ENCODE measurements at places on chromosomes 1 and 21. TPM values are rescaled to one million over a fixed set of nuclear protein-coding genes. Genes with fewer than 3 reads are reported as not detected.

Gene HEYL
- 26.3 TPM for total RNA-seq

Gene HSD11B1
- 13.9 TPM for total RNA-seq

Gene IFI44L
- total RNA-seq: 42.2 TPM

Gene SEMA4A
- 8.9 TPM for total RNA-seq

Gene E2F2
- total RNA-seq: 0.42 TPM

Gene CA6
- not detected for total RNA-seq

Gene LAMB3
- total RNA-seq: 0.84 TPM

Gene FCGR3B
- 6.3 TPM for total RNA-seq

DNA sequence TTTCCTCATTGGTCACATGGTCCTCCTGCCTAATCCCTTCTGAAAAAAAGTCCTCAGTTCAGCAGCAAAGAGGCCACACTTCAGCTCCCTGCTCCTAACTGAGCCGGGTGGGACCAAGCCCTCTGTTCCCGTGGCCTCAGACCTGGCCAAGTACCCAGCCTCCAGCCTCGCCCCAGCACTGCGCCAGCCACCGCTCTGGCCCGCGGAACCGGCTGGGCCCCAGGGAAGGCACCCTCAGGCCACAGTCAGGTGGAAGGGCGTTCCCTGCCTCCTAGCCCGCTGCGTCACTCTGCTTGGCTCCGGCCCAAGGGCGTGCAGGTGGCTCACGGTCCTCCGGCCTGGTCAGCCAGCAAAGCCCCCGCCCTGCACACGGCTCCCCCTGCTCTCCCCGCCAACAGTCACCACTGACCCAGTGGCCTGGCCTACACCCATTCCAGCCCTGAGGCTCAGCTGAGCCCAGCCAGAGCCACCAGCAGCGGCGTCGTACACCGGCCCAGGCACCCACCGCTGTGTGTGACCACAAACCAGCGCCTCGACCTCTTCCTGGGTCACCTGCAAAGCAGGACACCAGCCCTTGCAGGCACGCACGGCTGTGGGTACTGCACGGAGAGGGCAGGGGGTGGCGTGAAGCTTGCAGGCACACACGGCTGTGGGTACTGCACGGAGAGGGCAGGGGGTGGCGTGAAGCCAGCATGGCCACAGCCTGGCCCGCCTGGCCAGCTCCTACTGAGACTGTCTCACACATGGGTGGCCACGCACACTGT is 19.4 kb downstream of the NADK start:
- no peak overlapping the region for H3K4me3 ChIP-seq
- H3K4me1 ChIP-seq: no peaks in the 10 kb centered on the region
- no peak overlapping the region for H3K27ac ChIP-seq
- peaks cover 17% of the 10 kb centered on the region for H3K36me3 ChIP-seq
- DNase-seq: no peak

GRCh38 chr1:226994586-226995364 is 54.7 kb downstream of the COQ8A start:
- H3K27ac ChIP-seq: no peak overlapping the region
- DNase-seq: no peak
- H3K4me1 ChIP-seq: no peaks in the 10 kb centered on the region
- no peaks in the 10 kb centered on the region for H3K27me3 ChIP-seq

GRCh38 chr1:19435181-19435580 is 50.2 kb downstream of the CAPZB start:
- peaks cover 15% of the 10 kb centered on the region for H3K4me1 ChIP-seq
- no peak overlapping the region for H3K4me3 ChIP-seq
- H3K27ac ChIP-seq: peak overlapping the region; percentile 19
- no peak for DNase-seq
- H3K27me3 ChIP-seq: no peaks in the 10 kb centered on the region
- no peaks in the 10 kb centered on the region for H3K36me3 ChIP-seq

DNA sequence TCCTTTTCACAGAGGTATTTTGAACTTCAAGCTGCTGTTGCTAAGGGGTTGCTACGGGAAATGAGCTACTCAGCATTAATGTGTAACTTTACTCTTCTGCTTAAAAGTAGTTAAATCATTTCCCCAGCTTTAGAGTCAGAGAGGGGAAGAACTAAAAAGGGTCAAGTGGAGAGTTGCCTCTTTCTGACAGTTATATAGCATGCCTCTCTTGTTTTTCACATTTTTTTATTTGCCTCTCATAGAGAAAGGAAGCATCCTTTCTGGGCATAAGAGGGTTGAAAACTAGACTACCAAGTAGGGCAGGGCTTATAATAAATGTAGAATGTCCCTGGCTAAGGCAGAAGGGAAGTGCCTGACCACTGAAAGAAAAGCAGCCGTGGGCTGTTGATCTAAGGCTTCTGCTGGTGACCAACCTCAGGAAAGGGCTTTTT is 10.1 kb upstream of the ELAVL4 start:
- DNase-seq: no peak
- no peaks in the 10 kb centered on the region for H3K27me3 ChIP-seq
- no peak overlapping the region for H3K4me3 ChIP-seq
- no peak overlapping the region for H3K27ac ChIP-seq
- H3K36me3 ChIP-seq: no peaks in the 10 kb centered on the region
- H3K4me1 ChIP-seq: no peaks in the 10 kb centered on the region

- H3K4me1 ChIP-seq: no peaks in the 10 kb centered on the region
- H3K27ac ChIP-seq: no peak overlapping the region
- no peak for DNase-seq
- no peaks in the 10 kb centered on the region for H3K27me3 ChIP-seq
- H3K4me3 ChIP-seq: no peak overlapping the region
Measured at GRCh38 chr1:6278263-6278662, 17.4 kb upstream of the GPR153 start.

GRCh38 chr1:184664042-184664660 is 90.5 kb downstream of the EDEM3 start:
- peak; percentile 92 for DNase-seq
- H3K36me3 ChIP-seq: no peaks in the 10 kb centered on the region
- no peak overlapping the region for H3K4me3 ChIP-seq
- no peak overlapping the region for H3K27ac ChIP-seq

- no peak overlapping the region for H3K27ac ChIP-seq
- DNase-seq: no peak
- no peaks in the 10 kb centered on the region for H3K27me3 ChIP-seq
- no peaks in the 10 kb centered on the region for H3K36me3 ChIP-seq
Measured at GRCh38 chr1:108643492-108644335, 17.2 kb downstream of the HENMT1 start.

- no peaks in the 10 kb centered on the region for H3K27me3 ChIP-seq
- no peak for DNase-seq
- H3K36me3 ChIP-seq: no peaks in the 10 kb centered on the region
- H3K27ac ChIP-seq: no peak overlapping the region
Measured at GRCh38 chr1:98253145-98253544, 332.3 kb upstream of the DPYD start.

DNA sequence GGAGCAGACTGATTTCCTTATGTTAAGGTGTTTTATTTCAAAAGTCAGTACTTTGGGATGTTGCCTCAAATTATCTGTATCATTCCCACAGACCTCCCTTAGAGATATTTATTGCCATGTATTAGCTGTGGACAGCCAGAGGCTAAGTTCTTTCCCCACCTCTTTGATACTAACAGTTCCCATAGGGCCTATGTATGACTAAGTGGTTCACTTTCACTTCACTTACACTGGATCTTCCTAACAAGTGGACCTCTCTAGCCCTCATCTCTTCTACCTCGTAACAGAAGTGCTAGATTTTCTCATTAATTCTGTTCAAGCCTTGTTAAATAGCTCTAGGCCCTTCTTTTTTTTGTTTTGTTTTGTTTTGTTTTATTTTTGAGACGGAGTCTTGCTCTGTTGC is 6.2 kb downstream of the TRAF5 start:
- no peaks in the 10 kb centered on the region for H3K36me3 ChIP-seq
- H3K4me1 ChIP-seq: peaks cover 20% of the 10 kb centered on the region
- no peaks in the 10 kb centered on the region for H3K27me3 ChIP-seq
- H3K27ac ChIP-seq: no peak overlapping the region
- no peak for DNase-seq

GRCh38 chr1:63326106-63326472 is 3.7 kb downstream of the FOXD3 start:
- no peaks in the 10 kb centered on the region for H3K36me3 ChIP-seq
- no peak overlapping the region for H3K27ac ChIP-seq
- H3K4me1 ChIP-seq: no peaks in the 10 kb centered on the region
- no peak for DNase-seq

DNA sequence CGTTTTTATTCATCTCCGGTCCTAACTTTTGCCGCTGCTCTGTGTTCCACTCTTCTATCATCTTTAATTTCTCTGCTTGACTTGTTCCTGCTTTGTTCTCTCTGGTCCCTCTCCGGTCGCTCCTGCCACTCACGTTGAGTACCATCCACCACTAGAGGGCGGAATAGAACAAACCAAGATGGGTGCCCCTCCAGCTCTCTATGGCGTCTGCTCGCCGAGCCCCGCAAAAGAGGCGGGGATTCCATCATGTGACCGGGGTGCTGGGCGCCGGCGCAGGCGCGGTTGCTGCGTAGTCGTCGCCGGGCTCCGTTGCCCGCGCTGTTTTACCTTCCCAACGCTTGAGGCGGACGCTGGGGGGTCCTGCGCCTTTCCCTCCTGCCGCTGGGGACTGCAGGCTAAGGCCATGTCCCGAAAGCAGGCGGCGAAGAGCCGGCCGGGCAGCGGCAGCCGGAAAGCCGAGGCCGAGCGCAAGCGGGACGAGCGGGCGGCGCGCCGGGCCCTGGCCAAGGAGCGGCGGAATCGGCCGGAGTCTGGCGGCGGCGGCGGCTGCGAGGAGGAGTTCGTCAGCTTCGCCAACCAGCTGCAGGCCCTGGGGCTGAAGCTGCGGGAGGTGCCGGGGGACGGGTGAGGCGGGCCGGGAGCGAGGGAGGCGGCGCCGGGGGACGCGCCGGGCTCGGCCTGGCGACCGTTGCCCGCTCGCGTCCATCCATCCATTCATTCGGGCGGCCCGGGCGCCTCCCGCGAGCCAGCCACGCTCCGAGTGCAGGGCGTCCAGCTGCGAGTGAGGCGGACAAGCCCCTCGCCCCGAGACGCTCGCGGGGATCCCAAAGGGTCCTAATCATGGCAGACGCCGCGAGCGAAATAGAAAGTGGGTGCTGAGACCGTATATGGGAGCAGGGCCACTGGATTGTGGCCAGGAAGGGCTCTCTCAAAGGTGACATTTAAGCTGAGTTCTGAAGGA is at the start of gene OTUD3:
OTUD3 (plus strand) TSS at position 285 of the 961 bp plus-strand sequence; CDS start at position 404, 119 bp downstream.
- H3K27me3 ChIP-seq: no peaks in the 10 kb centered on the region
- H3K4me1 ChIP-seq: peaks cover 4% of the 10 kb centered on the region
- DNase-seq: peak; percentile 97
- peak within 1 kb of the TSS; percentile 66 for H3K27ac ChIP-seq
- H3K36me3 ChIP-seq: no peaks in the 10 kb centered on the region
- H3K4me3 ChIP-seq: peak within 1 kb of the TSS; percentile 50

DNA sequence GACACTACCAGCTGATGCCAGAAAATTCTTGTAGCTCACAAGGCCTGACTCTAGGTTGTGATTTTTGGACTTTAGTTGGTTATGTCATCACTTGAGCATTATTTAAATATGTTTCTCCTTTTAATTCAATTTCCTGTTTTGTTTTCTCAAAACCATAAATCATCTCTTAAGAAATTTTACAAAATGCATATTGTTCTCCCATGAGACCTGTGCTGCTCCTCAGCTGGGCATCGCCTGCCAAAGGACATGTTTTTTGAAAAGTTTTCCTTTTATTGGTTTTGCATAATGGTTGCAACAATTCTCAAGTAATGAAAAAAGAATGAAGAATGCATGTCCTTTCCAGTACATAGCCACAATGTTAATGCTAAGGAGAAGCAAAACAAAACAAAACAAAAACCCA is 204.7 kb upstream of the LYPLAL1 start:
- DNase-seq: no peak
- no peaks in the 10 kb centered on the region for H3K4me1 ChIP-seq
- no peaks in the 10 kb centered on the region for H3K27me3 ChIP-seq
- H3K4me3 ChIP-seq: no peak overlapping the region
- no peak overlapping the region for H3K27ac ChIP-seq

DNA sequence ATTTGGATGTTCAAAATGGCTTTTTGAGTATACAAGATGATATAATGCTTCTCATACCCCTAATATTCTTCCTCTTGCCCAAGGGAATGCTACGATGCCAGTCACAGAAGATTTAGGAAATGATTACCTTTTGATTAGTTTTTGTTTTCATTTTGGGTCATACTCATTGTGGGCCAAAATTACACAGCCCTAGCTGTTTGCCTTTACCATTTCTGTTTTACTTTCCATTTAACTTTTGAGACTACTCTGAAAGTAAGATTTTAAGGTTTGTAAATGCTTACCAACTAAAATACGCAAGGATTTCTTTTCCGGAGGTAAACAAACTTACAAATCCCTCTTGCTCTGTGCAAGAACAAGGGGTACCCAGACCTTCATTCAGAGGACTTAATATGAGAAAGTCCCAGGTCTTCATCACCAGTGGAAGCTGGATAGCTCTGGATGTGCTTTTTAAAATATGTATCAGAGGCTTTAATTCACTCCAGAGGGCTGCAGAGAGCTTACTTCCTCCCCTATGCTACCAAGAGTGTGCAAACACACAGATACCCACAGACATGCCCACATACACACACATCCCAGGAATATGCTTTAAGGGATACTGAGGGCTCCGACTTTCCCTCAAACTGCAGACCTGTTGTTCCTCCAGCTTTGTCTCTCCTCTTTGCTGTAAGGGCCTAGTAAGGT is 631.4 kb downstream of the SMYD3 start:
- no peaks in the 10 kb centered on the region for H3K27me3 ChIP-seq
- H3K4me3 ChIP-seq: no peak overlapping the region
- H3K36me3 ChIP-seq: no peaks in the 10 kb centered on the region
- H3K4me1 ChIP-seq: peaks cover 3% of the 10 kb centered on the region
- H3K27ac ChIP-seq: no peak overlapping the region

DNA sequence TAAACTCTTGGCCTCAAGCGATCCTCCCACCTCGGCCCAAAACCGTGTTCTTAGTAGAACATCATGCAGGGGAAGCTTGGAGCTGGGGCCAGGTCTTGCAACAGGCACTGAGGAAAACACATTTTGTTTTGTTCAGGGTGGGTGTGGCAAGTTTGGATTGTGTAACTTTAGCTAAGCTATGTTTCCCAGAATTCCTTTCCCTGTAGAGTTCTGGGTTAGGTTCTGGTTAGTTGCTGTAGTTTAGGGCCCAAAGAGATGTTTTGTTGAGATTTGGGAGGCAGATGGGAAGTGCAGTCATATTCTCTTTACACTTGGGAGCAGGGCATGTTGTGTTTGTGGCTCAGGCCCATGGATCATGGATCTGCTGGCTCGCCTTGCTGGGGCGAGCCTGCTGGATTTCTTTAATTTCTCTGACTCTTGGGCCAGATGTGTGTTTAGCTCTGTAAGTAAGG is 24.0 kb downstream of the PLA2G5 start:
- no peak overlapping the region for H3K4me3 ChIP-seq
- no peak overlapping the region for H3K27ac ChIP-seq
- no peaks in the 10 kb centered on the region for H3K27me3 ChIP-seq
- DNase-seq: peak; percentile 71
- H3K4me1 ChIP-seq: no peaks in the 10 kb centered on the region
- peaks cover 2% of the 10 kb centered on the region for H3K36me3 ChIP-seq

DNA sequence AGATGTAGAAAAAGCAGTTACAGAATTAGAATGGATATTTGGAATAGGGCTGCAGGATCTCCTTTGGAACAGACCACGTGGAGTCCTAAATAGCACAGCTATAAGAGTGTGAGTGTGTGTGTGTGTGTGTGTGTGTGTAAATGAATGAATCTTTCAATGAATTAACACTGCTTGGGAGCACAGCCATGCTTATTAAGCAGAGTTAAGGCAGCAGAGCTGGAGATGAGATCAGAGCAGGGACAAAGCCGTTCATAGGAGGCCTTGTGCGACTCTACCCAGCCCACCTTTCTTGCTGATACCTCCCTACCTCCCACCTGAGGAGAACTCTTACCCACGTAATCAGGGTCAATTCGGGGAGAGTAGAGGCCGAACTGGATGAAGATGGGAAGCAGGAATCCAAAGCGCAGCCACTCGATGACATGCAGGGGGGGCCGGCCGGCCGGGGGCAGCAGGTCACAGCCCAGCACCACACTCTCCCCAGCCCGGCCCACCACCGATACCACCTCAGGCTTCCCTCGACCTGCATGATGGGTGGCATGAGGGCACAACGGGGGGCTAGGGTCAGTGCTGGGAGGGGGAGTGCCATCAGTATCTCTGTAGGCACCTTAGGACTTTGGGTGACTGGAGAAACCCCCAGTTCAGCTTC is 2.7 kb downstream of the IGSF9 start:
- no peak overlapping the region for H3K27ac ChIP-seq
- no peaks in the 10 kb centered on the region for H3K4me1 ChIP-seq
